ENCODE measurements at places on chromosomes 1 and 21.
A peak's percentile ranks its signal among the peaks of the same experiment; 100 is the strongest.

DNA sequence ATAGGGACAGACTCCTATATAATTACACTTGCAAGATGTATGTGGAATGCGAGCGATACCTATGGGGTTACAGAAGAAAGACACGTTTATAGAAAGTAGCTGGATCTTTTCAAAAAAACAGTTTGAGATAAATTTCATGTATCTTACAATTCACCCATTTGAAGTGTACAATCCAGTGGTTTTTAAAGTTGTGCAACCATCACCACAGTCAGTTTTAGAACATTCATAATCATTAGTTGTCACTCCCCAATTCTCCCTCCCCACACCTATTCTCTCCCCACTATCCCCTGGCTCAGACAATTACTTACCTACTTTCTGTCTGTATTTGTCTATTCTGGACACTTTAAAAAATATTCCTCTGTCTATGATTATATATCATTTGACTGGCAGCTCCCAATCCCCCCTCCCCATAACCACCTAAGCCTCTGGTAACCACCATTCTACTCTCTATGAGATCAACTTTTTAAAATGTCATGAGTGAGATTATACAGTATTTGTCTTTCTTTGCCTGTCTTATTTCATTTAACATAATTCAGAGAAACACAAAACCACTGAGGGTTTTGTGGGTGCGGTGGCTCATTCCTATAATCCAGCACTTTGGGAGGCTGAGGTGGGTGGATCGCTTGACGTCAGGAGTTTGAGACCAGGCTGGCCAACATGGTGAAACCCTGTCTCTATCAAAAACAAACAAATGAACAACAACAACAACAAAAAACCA is 39.1 kb downstream of the MRPS6 start:
- DNase-seq, result peak; percentile 25

DNA sequence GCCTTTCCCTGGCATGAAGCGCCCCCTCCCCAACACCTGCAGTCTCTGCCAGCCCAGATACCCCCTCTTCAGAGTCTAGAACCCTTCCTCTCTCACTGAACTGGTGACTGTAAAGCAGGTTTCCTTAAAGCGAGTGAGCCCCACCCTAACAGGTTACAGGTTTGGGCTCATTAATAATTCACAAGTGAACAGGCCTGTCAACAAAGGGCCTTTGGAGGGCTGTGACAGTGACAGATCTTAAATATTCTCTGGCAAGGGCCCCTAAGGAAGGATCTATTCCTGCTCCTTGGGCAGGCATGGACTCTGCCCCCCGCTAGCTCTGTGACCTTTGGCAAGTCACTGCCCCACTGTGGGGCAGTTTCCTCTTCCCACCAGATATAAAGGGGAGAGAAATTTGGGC is 5.6 kb upstream of the TTC39A start:
- DNase-seq, result no peak

DNA sequence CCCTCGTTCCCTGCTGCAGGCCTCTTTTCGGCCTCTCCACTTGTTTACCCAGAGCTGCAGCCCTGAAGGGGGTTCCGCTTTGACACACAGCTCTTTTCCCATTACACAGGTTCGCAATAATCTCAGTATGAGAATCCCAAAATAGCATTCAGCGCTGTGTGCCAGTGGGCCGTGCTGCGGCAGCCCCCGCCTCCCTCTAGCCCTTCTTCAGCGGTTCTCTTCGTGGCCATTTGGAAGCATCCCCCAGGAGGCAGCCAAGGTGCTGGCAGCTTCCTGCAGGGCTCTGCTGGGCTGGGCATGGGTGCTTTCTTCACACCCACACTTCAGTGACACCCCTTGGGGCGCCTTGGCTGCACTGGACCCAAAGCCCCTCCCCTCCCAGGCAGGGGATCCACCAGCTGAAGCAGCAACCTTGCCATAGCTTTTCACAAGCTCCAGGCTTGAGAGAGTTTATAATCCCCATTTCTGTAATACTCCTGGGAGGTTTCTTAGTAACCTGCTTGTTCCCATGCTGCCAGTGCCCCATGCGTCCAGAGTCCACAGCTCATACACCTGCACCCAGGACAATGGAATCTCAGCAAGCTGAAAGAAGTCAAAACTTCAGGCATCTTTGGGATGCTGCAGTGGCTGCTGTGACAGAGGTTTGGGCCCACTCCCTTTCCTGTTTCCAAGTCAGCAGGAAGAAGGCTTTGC is 8.1 kb downstream of the NCF2 start:
- no peak for DNase-seq

GRCh38 chr1:210490781-210491180 is 162.1 kb downstream of the HHAT start:
- DNase-seq, result no peak

GRCh38 chr1:48341221-48341620 is 118.7 kb downstream of the SLC5A9 start:
- no peak for DNase-seq

- no peak for DNase-seq
Measured at GRCh38 chr21:26966649-26967061, 233 bp downstream of the ADAMTS5 start.

DNA sequence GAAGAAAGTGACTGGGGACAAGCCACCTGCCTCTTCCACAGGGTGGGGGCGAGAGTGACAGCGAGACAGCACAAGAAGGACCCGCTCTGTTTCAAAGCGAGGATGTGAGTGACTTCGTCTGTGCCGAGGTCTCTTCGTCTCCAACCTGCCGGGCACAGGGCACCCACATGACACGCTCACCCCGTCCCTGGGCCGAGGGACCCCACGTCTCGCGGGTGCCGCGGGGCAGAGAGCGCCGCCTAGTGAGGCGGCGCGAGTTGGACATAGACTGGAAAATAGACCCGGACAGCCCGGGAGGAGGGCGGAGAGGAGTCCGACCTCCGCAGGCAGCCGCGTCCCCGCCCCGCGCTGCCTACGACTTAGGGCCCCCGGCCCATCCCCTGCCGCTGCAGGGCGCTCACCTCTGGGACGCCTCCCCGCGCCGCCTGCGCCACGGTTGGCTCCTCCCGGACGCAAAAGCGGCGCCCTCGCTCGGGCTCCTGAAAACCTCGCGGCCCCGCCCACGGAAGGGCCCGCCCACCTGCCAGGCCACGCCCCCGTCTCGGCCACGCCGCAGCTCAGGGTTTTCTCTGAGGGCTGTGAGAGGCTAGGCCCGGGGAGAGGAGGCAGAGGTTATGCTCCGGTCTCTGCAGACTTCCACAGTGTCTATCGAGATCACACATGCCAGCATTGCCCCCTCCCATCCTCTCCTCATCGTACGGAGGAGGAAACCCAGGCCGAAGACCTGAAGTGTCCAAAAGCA is at the start of gene TLR5:
TLR5 (minus strand) TSS at position 454 of the 742 bp plus-strand sequence. CDS start 30,217 bp downstream, outside the sequence.
- DNase-seq, result peak; percentile 52

GRCh38 chr1:187051618-187052232 is 223.0 kb downstream of the PLA2G4A start:
- peak; percentile 40 for DNase-seq

GRCh38 chr1:88145752-88146151 is 538.3 kb upstream of the PKN2 start:
- DNase-seq, result no peak

GRCh38 chr1:184811439-184812111 is 56.9 kb upstream of the EDEM3 start:
- no peak for DNase-seq

DNA sequence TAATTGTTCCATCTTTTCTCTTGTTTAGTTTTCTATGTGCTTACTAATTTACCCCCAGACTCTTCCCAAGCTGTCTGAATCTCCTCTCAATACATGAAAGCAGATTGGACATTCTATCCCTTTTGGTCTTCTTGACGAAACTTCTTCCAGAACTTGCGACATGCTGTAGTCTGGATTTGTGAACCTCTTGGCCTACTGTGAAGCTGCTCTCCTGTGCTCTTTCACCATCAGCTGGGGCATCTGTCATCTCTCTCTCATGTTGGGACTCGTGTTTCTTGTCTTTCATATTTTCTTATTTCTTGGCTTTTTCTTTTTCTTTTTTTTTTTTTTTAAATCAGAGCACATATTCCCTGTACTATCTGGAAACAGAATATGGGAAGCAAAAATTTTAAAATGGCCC is 6.8 kb downstream of the CPT2 start:
- no peak for DNase-seq

GRCh38 chr1:91757763-91758460 is 128.0 kb downstream of the TGFBR3 start:
- peak; percentile 64 for DNase-seq

DNA sequence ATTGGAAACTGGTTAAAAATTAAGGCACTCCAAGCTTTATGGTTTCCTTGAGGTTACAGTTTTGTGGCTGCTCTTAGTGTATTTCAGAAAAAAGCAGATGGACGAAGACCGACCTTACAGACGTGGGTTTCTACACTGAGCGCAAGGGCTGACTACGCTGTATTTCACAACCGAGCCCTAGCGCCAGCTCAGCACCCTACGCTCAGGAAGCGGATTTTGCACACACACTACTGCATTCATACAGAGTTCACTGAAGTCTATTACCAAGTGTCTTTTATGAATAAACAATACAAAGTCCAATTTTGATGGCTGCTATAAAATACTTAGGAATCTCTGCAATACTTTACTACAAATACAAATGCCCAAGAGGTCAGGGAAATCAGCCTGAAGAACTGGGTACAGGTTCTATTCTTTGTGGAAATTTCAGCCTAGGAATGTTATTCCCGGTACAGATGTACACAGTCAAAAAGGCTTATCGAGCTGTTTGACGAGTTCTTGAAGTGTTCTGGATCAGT is 23.8 kb downstream of the PTTG1IP start:
- DNase-seq, result no peak

- no peak for DNase-seq
Measured at GRCh38 chr1:178133239-178133989, 39.5 kb downstream of the RASAL2 start.

DNA sequence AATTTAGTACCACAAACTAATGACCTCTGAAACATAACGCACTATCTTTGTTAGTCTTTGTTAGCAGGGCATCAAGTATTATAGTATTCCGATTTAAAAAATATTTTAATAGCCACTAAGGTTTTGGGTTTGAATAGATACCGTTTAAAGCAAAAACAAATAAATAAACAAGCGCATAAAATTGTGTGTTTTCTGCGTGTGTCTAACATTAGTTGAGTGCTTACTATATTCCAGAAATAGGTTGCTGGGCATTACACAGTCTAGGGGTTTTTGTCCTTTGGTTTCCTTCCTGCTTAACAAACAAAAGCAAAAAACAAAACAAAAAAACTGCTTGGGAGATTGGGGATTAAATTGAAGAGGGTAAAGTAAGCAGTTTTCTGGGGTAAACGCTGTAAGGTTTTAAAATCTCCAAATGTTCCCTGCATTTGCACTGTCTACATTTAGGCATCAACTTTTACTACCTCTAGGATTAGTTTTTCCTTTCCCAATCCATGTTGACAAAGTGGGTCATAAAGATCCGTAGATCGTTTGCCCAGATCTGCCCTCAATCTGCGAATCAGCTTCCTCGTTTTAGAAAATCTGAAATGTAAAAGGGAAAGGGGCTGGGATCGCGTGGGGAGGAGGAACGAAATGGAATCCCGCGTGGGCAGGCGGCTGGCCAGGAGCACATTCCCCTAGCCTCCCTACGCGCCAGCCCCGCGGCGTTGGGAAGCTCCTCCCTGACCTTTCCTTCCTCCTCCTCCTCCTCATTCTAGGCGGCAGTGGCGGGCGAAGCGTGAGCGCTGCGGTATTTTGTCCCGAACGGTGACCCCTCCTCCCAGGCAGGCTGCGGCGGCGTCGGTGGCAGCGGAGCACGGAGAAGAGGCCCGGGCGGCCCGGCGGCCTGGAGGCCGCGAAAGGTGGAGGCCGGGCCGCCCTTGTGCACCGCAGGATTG is at the start of gene KCTD3:
KCTD3 (plus strand) TSS at position 749 of the 935 bp plus-strand sequence. CDS start 382 bp downstream, outside the sequence.
- DNase-seq, result peak; percentile 81

DNA sequence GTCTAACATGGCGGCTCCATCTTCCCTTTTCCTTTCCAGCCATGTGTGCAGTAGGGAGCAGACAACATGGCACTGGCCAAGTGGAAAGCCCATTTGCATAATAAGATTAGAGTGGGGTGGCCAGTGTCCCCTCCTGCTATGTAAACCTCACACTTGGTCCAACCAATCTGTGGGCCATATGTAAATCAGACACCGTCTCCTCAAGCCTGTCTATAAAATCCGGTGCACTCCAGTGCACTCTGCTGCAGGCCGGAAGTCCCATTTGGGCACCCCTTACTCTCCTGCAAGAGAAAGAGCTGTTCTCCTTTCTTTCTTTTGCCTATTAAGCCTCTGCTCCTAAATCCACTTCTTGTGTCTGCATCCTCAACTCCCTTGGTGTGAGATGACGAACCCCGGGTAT is 44.1 kb downstream of the OLFML3 start:
- no peak for DNase-seq

- peak; percentile 21 for DNase-seq
Measured at GRCh38 chr1:152743371-152744145, 14.3 kb upstream of the KPRP start.

DNA sequence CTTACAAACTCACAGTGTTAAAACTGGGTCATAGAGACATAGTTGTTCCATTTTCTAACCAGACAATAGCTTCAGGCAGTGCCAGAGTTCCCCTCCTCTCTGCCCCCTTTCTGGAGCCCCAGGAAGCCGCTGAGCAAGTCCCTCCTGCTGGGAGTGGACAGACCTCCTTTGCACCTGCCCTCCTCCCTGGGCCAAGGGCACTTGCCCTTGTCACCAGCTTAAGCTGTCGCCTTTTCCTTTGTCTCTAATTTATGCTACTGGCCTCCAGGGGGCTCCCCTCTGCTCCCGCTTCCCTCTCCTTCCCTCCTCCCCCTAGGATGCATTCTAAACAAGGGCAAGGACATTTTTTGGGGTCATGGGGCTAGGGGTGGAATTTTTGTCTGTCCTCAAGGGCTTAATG is 182.4 kb downstream of the MIS18A start:
- no peak for DNase-seq

DNA sequence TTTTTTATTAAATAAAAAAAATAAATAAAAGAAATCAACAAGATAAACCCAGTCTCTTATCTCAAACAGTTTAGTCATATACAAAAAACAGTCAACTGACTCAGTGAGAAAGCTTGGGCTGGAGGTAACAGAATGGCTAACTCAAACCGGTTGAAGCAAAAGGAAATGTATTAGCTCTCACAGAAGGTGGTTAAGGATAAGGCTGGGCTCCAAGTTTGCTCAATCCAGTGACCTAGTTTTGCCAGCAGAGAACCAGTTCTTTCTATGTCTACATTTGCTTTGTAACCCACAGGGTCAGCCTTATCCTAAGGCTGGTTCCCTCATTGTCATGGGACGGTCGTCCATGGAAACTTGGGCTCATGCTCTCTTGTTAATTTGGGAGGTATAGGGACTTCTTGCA is 144.5 kb upstream of the L1TD1 start:
- no peak for DNase-seq

- DNase-seq, result no peak
Measured at GRCh38 chr1:54028306-54029251, 10.6 kb upstream of the LDLRAD1 start.

DNA sequence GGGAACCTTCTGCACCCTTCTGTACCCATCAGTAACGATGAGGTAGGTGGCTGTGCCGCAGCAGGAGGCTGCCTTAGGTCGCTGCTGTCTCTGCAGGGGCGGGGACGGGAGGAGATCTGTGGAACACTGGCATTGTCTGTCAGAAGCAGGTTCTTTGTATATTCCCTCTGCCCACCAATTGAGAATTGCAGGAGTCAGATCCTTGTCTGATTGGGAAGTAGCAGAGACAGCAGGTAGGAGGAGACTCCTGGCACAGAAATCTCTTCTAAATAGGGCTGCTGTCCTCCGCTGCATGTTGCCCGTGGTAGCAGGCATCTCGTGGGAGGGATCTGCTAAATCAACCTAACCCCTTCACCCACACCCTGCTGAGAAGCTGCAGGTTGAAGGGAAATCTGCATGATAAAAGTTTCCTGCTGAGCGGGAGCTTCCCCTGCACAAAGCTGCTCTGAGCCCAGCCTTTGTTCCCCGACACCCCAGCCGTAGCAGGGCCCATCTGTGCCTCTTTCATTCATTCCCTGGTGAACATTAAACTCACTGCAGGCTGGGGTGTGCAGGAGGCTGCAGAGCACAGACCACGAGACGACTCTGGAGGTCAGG is 15.9 kb downstream of the SARS1 start:
- no peak for DNase-seq

- DNase-seq, result no peak
Measured at GRCh38 chr21:36246080-36246631, 73.8 kb upstream of the MORC3 start.
